ENCODE measurements at places on chromosomes 13 and 19.

- peak; percentile 39 for DNase-seq
These were observed 2.8 kb downstream of the BRME1 start for GRCh38 chr19:13902993-13903555.

DNA sequence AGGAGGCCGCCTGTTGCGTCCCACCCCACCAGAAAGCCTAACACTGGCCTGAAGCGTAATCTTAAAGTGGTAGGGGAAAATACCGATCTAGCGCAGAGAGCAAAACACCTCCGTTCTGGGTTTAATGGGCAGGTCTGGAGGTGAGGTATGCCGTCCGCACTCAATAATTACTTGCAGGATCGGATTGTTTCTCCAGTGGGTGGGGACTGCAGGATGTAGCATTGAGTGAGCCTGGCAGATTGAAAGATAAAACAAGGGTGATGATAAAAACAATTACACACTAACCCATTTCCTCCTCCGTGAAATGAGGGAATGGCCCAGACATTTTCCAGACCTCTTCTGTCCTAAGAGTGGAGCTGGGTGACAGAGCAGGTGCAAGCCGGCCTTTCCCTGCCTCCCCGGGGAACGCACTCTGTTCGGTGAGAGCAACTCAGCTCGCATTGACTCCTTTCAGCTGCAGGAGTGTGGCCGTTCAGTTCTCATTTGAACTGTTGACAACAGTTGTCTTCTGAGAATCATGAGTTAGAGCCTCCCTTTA, 110.2 kb upstream of the DOCK9 start:
- peak; percentile 37 for DNase-seq

DNA sequence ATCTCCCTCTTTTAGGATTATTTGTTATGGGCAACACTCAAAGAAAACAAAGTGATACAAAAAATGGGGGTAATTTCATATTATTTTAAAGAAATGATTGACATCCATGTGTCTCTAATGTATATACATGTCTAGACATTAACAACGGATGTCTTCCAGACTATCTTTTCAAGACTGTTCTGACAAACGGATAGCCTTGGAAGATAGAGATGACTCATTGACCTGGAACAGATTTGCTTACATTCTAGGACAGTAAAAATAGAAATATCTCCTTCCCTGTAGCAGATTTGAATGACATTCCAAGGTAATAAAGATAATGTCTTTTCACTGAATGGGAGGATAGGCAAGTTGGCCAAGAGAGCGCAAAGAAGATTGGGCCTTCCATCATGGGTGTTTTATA, 26.2 kb upstream of the SLITRK6 start:
- DNase-seq, result no peak

DNA sequence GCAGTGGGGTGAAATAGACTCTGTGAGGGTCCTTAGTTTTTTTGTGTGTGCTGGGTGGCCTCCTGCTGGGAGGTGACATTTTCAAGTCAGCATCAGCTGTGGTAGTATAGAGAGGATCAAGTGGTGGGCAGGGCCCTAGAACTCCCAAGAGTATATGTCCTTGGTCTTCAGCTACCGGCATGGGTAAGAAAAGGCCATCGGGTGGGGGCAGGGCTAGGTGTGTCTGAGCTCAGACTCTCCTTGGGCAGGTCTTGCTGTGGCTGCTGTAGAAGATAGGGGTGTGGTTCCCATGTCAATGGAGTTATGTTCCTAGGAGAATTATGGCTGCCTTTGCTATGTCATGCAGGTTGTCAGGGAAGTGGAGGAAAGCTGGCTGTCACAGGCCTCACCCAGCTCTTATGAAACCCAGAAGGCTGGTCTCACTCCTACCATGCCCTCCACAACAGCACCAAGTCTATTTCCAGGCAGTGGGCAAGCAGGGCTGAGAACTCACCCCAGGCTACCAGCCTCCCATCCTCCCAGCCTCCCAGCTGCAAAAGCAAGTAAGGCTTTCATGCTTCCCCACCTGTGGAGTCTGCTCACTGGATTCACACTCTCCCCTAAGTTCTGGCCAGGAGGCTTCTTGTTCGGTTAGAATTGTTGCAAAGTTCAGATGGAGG, 130.6 kb upstream of the SOX1 start:
- no peak for DNase-seq

GRCh38 chr19:5585461-5586299, 17.9 kb upstream of the TINCR start:
- DNase-seq, result peak; percentile 56

GRCh38 chr13:89458456-89458855, 1787.3 kb downstream of the SLITRK5 start:
- no peak for DNase-seq

- DNase-seq, result no peak
These were observed at the start of gene PTGIR for GRCh38 chr19:46624958-46625661. Gene PTGIR (minus strand): TSS chr19:46625089. CDS start chr19:46624225, 864 bp downstream.

GRCh38 chr13:109881347-109881725, 95.0 kb upstream of the IRS2 start:
- no peak for DNase-seq

DNA sequence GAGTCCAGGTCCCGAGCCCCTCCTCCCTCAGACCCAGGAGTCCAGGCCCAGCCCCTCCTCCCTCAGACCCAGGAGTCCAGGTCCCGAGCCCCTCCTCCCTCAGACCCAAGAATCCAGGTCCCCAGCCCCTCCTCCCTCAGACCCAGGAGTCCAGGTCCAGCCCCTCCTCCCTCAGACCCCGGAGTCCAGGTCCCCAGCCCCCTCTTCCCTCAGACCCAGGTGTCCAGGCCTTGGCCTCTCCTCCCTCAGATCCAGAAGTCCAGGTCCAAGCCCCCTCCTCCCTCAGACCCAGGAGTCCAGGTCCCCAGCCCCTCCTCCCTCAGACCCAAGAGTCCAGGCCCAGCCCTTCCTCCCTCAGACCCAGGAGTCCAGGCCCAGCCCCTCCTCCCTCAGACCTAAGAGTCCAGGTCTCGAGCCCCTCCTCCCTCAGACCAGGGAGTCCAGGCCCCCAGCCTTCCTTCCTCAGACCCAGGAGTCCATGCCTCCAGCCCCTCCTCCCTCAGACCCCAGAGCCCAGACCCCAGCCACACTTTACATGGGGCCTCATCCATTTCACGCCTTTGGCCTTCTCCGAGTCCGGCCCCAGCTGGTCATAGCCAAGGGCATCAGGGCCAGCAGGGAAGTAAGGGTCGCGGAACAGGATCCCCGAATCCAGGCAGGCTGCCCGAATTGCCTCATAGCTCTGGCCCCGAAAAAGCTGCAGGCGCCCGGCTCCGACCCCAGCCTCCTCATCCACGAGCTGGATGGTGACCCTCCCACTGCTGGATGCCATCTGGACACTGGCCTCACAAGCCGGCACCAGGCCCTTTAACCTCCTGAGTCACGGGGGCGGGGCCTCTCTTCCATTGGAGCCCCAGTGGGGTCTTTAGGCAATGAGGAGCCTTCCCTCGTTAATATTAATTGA, 628 bp downstream of the CAPN12 start:
- no peak for DNase-seq

GRCh38 chr19:38139122-38139521, 84.9 kb downstream of the DPF1 start:
- no peak for DNase-seq

- DNase-seq, result peak; percentile 88
These were observed at the start of gene HOMER3 for GRCh38 chr19:18940769-18941627. Gene HOMER3 (minus strand): TSS chr19:18941217. CDS start chr19:18938982, 2,235 bp downstream.

- DNase-seq, result no peak
These were observed 16.3 kb downstream of the EPS8L1 start for GRCh38 chr19:55091955-55092354.

DNA sequence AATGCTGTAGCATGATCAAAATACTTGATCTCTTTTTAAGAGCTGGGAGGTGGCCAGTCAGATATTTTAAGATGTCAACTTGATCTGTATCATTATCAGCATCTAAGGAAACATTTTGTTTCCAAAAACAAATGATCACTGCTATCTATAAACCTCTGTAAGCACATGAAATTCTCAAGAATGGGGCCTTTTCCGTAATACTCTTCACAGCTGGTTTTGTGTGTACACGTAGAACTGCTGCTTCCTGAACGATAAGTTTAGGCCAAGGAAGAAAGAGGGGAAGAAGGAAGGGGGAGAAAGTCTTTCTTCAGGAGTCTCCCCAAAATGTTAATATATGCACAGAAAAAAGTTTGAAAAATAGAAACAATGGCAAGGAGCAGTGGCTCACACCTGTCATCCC, 25.7 kb downstream of the ARL11 start:
- no peak for DNase-seq

- DNase-seq, result no peak
These were observed 115.2 kb upstream of the PEG3 start for GRCh38 chr19:56955637-56956216.

- no peak for DNase-seq
These were observed 8.3 kb downstream of the FAM98C start for GRCh38 chr19:38411041-38411712.

DNA sequence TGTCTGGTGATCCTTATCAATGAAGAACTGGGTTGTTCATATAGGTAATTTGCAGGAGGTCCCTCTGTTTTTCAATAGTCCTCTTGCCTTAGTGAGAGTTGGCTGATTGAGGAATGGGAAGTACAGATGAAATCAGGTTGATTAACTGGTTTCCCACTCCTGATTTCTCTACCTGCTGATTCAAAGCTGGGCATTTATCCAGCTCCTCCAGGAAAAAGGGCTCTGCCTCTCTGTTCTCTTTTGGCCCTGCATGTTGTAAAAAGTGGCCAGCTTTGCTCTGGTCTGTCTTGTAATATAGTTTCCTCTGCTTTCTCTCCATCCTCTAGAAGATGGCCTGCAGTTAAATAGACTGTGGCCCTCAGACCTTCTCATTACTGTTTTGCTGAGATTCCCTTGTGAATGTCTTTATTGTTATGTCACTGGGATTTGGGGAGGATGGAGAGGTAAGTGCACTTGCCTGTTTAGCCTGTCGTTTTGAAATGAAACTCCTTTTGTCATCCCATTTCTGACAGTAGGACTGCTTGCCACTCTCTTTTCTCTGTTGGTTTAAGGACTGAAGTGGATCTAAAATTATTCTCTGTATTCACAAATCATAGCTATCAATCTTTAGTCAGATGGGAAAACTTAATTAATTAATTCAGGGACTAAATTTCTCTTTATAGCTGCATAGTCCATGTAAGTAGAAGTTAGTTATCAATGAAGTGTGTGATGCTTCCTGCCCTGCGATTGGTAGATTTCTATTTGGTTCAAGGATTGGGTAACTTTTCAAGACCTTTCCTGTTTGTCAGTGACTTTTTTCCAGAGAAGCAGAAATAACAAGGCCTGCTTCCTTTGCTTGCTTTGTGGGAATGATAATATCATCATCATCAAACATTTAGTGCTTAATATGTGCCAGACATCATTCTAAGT, 28.5 kb downstream of the GARRE1 start:
- DNase-seq, result no peak

DNA sequence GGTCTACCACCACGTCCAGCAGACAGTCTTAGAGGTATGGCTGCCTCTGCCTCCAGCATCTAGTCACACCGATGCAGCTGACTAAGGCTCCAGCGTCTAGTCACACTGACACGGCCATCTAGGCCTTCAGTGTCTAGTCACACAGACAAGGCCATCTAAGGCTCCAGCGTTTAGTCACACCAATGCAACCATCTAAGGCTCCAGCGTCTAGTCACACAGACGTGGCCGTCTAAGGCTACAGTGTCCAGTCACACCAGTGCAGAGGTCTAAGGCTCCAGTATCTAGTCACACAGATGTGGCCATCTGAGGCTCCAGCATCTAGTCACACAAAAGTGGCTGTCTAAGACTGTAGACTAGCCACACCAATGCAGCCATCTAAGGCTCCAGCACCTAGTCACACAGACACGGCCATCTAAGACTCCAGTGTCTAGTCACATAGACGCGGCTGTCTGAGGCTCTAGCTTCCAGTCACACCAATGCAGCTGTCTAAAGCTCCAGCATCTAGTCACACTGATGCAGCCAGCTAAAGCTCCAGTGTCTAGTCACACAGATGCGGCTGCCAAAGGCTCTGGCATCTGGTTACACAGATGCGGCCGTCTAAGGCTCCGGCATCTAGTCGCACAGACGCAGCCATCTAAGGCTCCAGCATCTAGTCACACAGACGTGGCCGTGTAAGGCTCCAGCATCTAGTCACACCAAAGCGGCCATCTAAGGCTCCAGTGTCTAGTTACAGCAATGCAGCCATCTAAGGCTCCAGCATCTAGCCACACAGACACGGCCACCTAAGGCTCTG, 55.1 kb downstream of the KLF2 start:
- DNase-seq, result no peak

GRCh38 chr13:51914137-51914493, 52.3 kb downstream of the CCDC70 start:
- DNase-seq, result no peak

GRCh38 chr13:37686501-37686900, 87.9 kb upstream of the POSTN start:
- no peak for DNase-seq

DNA sequence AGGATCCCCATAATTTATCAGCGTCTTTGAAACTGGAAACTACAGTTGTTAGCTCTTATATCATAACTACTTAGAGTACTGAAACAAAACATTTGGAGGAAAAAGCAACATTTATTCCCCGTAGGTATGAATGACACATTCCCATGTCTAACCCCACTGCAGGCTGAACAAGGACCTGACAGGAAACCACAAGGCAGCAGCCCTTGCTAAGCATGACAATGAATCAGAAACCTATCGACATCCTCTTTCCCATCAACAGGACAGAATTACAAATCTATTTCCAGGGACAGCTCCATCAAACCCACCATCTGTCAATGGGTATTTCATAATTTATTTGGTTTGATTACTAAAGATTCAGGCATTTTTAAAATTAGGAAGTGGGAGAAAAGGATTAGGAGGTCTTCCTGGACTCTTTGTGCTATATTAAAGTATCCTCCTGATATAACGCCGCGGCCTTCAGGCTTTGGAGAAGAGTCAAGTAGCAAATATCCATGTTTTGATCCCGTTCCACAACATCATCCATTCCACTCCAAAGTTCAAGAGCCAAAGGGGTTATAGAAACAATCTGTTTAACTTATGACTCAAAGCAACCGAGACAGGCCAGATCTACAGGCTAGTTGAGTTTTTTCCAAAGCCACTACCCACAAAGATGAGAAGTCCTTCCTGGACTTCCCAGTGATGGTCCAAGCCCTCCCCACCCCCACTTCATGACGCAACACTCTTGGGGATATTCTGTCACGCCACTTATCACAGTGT, 51.1 kb downstream of the FAM216B start:
- no peak for DNase-seq

DNA sequence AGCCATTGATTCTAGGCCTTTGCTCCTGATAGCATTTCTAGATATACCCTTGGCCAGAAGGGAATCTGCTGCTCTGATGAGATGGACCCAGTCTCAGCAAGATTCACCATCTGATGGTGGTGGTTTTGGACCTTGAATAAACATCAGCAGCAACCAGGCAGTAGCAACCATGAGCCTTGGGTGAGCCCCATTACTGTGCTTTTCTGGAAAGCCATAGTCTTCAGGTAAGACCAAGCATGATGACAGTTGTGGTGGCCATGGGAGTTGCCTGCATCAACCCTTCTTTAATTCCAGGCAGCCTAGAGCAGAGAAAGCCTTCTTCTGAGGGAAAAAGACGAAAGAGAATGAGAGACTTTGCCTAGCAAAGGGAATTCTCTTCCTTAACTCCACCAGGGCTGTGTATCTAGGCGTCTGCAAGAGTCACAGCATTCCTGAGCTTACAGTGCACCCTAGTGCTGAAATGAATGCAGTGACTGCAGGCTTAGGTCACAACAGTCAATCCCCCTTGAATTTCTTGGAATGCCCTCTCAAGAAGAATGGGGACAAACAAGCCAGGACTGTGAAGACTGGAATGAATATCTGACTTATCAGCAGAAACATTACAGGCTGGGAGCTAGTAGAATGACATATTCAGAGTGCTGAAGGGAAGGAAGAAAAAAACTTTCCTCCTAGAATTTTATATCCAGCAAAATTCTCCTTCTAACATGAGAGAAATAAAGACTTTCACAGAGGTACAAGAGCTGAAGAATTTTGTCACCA, 942.4 kb upstream of the PCDH20 start:
- no peak for DNase-seq

Data from activated T-cell treated with anti-CD3 and anti-CD28 coated beads, Interleukin-2, amount 50 U/mL, for 72 hours (primary cell).